ENCODE measurements at places on chromosomes 5 and 9. TPM values are rescaled to one million over a fixed set of nuclear protein-coding genes. Genes with fewer than 3 reads are reported as not detected.

Gene PDLIM4
- total RNA-seq = 5.4 TPM

DNA sequence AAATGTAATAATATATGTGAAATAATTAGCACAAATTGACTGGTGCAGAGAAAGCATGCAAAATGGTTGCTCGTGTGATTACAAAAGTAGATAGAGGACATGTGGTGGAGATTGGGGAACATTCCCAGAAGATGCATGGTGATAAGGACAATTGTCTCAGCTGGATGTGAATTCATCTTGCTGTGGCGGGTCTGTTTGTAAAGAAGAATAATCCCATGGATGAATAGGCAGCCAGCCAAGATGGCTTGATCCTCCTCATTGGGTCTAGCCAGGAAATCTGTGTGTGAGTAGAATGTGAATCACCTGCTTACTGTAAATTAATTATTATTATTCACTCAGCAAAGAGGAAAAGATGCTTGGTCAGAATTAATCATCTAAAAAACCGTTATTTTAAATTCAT, 12.6 kb upstream of the DPYSL3 start:
- no peak for DNase-seq

Gene CER1
- not detected for total RNA-seq

- DNase-seq = no peak
Measured at GRCh38 chr5:155649666-155650065, 636.1 kb downstream of the KIF4B start.

DNA sequence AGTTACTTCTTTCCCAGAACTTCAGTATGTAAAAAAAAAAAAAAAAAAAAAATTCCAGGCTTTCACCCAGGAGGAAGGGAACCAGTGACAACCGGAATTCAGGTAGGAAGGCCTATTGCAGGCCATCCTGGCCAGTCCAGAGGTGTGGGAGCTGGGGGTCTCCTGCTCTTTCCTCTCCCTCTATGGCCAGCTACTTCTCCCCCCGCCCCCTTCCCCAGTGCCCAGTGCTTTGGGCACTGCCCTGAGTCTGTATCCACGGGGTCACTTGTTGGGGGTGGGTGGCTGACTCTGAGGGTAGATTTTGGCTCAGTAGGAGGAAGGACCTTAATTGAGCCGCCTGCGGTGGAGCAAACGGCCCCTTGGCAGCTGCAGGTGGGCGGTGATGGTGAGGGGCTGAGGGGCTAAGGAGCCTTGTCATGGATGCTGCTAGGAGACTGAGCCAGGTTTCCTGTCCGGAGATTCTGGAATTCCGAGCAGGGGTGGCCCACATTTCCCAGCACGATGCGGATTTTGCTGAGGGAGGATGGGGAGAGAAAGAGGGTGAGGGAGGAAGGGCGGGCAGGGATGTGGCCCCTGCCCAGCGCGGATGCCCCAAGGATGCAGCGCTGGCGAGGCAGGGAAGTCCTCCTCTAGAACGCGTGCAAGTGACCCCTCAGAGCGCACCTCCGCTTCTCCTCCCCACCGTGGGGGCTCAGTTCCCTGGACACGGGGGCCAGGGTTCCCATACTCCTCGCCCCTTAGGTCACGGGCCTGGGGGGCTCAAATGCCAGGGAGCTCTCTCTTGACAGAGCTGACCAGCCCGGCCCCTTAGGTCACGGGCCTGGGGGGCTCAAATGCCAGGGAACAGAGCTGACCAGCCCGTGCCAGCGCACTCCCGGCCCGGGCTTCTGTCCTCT, 1.2 kb upstream of the PHF2 start:
- no peak for DNase-seq

DNA sequence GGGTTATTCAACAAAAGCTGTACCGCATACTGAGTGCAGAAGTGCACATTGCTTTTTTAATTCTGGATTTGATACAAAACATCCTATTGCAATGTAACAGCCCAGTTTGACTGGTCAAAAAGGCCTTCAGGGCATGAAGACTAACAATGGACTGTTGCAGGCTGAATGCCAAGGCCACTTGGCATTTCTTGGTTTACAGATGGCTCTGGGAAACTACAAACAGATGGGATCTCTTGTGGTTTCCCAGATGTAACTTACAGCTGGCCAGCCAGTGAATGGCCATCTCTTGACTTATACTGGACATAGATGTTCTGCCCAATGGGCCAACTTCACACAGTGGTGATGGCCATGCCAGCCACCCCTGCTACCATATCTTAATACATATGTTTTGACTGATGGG, 36.8 kb downstream of the UGT3A2 start:
- no peak for DNase-seq

DNA sequence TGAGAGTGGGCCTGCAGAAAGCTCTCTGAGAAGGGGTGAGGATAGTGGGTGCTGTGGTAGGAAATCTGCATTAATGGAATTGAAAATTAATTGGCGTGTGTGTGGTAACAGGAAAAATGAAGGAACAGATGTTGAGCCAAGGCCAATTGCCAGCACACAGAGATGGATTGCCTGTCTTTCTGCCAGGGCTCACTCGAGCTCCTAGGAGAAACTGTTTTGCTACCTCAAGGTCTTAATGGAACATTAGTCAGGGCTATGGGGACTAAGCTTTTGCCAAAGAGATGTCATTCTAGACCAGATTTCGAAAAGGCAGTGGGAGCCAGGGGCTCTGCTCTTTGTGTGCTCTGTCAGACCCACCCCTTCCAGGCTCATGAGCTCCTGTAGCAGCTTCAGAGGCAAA, 124.0 kb upstream of the EFNA5 start:
- DNase-seq = no peak

DNA sequence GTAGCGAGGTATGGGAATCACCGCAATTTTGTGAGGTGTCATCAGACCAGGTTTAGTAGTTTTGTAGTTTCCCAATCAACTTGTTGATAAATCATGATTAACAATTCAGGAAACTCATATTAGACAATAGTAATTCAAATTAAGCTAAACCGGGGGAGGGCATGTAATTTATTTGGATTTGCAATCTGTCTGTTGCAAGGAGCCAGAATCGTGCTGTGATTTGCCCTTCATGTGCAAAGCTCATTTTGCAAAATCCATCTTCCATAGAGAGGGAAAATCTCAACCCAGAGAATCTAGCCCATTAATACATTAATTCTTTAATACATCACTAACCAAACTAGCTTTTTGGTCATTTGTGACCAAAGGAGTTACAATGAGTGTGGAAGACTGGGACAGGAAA, 164.7 kb upstream of the TRPM3 start:
- DNase-seq = no peak

Gene LIX1
- not detected for total RNA-seq

Gene C9orf153
- not detected for total RNA-seq

- no peak for DNase-seq
Measured at GRCh38 chr5:136311999-136312398, 53.3 kb downstream of the TRPC7 start.

- DNase-seq = no peak
Measured at GRCh38 chr9:95327239-95327865, 9.8 kb upstream of the FANCC start.

- DNase-seq = no peak
Measured at GRCh38 chr5:181120306-181120705, 10.7 kb downstream of the OR2V1 start.

Gene DBH
- total RNA-seq = not detected

Gene PCDHB8
- total RNA-seq = 2.2 TPM

DNA sequence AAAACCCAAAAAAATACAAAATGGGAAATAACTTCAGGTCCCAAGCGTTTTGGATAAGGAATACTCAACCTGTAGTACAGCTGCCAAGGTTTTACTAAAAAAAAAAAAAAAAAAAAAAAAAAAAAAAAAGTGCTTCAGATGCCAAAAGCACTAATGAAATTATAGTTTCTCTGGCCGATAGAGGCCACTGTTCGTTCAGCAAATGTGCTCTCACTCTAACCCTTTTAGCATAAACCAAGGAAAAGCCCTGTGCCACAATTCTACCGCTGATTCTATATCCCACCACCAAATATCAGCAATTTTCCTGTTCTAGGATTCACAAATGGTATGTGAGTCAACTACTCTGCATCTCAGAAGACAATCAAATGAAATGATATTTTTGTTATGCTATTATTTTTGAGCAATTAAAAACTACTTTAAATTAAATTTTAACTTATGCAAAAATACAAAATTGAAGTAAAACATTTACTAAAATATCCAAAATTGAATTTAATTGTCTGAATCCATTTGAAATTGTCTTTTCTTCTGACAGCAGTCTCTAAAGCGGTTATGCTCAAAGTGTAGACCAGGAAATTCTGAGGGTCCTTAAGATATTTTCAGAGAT, 79.8 kb downstream of the RICTOR start:
- no peak for DNase-seq

DNA sequence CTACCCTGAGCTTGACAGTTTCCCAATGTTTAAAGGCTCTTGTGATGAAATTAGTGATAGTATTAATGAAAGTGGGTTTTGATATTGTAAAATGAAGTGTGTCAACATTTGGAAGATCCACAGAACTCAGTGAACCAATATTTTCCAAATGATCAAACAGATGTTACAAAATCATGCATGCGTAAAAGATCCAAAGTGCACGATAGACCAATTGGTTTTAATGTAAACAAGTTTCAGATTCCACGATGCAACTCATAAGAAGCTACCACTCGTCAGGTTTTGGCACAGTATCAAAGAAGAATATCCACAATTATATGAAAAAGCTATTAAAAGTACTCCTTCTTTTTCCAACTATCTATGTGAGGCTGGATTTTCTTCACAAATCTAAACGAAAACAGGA, 82.3 kb downstream of the SLC38A9 start:
- no peak for DNase-seq

DNA sequence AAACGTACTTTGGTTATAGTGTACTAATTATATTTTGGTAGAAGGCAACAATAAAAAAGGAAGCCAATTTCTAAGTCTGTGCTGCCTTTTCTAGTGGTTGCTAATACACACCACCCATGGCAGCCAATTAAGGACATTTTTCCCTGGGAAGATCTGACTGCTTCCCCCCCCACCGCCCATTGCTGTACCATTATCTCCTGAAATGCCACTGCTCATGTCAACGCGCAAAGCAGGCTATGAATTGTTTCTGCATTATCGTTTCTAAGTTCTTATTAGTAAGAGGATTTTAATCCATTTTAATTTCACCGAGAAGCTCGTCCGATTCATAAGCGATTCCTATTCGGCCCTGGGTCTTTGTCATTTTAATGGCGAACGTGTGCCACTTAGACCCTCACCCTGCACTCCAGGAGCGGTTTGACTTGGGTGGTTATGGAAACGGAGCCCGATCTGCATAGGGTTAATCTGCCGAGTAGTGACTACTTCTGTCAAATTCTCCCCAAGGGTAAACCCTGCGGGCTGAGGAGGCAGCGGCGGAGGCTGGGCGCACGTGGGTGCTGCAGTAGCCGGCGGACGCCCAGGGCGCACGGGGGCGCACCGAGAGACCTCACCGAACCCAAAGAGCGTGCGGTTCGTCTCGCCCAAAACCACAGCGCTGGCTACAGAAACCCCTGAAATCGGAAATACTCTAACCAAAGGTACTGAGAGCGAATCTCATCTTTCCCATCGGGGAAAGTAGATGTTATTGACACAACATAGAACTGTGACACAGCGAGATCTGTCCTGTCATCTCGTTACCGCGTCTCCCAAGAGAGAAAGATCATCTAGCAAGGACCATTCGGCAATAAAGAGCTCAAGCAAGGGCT, 55.8 kb upstream of the SHC3 start:
- DNase-seq = no peak

DNA sequence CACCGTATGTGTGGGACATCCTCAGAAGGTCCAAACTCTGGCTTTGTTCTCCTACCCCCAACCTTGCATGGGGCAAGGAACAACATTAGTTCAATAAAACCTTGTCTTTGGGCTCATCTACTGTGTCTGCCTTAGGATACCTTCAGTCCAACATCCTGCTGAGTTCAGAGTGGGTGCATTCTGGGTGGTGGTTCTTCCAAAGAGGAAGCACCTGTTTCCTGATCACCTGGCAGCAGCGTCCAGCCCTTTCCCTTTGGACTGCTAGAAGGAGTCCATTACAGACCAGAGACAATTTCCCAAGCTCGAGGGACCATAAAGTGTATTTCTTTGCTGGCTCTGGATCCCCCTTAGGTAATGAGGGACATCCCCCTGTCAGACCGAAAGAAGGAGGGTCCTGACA, 154.1 kb downstream of the SEMA6A start:
- no peak for DNase-seq

All from Right ventricle myocardium inferior (tissue), 1 donor.